ENCODE measurements at places on chromosomes 3 and 15. TPM values are rescaled to one million over a fixed set of nuclear protein-coding genes. Genes with fewer than 3 reads are reported as not detected.

DNA sequence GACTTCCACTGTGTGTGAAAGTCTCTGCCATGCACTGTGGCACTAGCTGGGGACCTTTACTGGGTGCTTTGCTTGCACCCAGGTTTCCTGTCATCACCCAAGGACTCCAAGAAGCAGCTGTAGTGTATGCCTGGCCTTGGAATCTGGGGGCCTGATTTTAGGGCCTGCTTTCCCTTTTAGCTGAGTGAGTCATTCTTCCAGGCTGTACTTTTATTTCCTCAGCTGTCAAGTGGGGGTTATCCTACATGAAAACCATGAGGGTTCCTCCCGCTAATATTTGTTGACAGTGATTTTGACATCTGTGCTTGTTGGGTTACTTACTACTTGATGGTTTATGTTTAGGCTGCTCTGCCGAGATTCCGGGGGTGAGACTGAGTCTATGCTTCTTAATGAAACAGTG, 18.5 kb downstream of the GORASP1 start:
- no peaks in the 10 kb centered on the region for H3K27me3 ChIP-seq
- no peak for DNase-seq
- H3K4me1 ChIP-seq, result no peaks in the 10 kb centered on the region
- H3K36me3 ChIP-seq, result peaks cover 43% of the 10 kb centered on the region

DNA sequence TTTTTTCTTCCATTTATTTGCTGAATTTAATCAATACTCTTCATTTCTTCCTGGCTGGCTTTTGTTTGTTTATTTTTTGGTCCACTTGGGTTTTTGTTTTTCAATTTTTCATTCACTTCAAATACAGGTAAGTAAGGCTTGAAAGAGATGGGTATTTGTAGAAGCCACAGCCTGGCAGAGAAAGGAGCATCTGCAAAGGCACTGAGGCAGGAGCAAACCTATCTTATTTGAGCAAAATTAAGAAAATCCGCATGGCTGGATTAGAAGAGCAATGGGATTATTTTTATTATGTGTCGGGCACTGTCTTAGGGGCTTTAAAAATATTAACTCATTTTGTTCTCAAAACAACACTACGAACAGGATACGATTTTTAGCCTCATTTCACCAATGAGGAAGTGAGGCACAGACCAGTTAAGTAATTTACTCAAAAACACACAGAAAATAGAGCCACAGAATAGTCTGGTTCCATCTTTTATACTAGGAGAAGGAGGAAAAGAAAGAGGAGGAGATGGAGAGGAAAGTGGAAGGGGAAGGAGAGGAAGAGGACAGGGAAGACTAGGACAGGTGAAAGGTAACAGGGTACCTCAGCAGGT, 35.1 kb upstream of the CCDC80 start:
- H3K27me3 ChIP-seq, result no peaks in the 10 kb centered on the region
- H3K4me1 ChIP-seq, result no peaks in the 10 kb centered on the region
- H3K27ac ChIP-seq, result no peak overlapping the region
- H3K4me3 ChIP-seq, result no peak overlapping the region
- H3K36me3 ChIP-seq, result no peaks in the 10 kb centered on the region

DNA sequence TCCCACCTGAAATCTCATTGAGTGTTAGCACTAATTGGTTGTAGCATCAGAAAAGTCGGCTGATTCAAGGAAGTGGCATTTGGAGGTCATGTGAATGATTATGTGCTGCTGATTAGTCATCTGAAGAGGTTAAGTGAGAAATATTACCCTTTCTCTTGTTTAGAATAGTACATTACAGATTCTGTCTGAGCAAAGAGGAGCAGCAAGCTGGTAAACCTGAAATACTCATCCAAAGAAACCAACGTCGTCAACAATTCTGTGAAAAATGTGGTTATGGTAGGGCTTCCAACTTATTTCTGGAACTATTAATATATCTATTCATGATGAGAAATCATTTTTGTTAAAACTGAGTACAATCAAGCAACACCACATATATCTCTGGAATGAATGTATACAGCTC, 1024.9 kb downstream of the TUSC7 start:
- H3K27me3 ChIP-seq, result no peaks in the 10 kb centered on the region
- no peak for DNase-seq
- no peaks in the 10 kb centered on the region for H3K4me1 ChIP-seq
- H3K27ac ChIP-seq, result no peak overlapping the region

DNA sequence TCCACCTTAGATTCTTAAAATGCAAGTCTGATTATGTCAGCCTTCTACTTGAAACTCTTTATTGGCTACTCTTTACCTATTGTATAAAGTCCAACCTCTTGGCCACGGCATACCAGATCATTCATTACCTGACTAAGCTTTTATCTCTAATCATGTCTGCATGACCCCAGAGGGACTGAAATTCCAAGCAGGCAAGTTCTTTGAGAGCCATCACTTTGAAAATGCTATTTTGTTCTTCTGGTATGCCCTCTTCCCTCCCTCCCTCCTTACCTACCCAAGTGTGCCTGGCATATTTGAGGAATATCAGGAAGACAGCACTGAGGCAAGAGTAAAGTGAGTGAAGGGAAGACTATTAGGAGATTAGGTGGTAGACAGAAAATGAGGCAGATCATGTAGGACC, 57.5 kb downstream of the KCNMB2 start:
- no peak overlapping the region for H3K27ac ChIP-seq
- H3K4me3 ChIP-seq, result no peak overlapping the region
- DNase-seq, result no peak
- H3K27me3 ChIP-seq, result no peaks in the 10 kb centered on the region

HESX1 gene
- 0.79 TPM for total RNA-seq

SLC12A8 gene
- 29.1 TPM for total RNA-seq

PHLDB2 gene
- 85.6 TPM for total RNA-seq

All from kidney (tissue), 22 donors.